ENCODE measurements at places on chromosomes 1 and 21. TPM values are rescaled to one million over a fixed set of nuclear protein-coding genes. Genes with fewer than 3 reads are reported as not detected.

The FAM167B gene
- 0.47 TPM for total RNA-seq

The RGS13 gene
- 0.64 TPM for total RNA-seq

The NPHS2 gene
- not detected for total RNA-seq

The RIMS3 gene
- 0.62 TPM for total RNA-seq

The FCRL4 gene
- total RNA-seq = not detected

The CYP4A22 gene
- total RNA-seq = not detected

The B3GALNT2 gene
- 25.9 TPM for total RNA-seq

The ZMYND12 gene
- total RNA-seq = not detected

The FMOD gene
- not detected for total RNA-seq

The CD84 gene
- total RNA-seq = 13.4 TPM

The PODN gene
- not detected for total RNA-seq

GRCh38 chr21:39098696-39099200 is 84.5 kb downstream of the PSMG1 start:
- peaks cover 1% of the 10 kb centered on the region for H3K4me1 ChIP-seq
- no peak overlapping the region for H3K27ac ChIP-seq
- H3K4me3 ChIP-seq = no peak overlapping the region
- peaks cover 12% of the 10 kb centered on the region for H3K27me3 ChIP-seq
- DNase-seq = no peak

DNA sequence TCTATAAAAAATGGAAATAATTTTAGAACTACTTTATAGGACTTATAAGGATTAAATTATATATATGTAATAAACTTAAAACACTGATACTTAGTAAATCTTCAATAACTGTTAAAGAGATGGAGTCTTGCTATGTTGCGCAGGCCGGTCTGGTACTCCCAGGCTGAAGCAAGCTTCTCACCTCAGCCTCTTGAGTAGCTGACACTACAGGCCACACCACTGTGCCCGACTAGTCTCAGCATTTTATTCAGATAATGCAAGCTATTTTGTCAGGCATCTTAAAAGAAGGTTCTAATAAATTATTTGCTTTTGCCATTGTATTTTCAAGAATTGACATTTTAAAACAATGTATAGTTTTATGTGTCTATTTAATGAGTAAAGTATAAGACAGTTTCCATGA is 20.8 kb downstream of the CNST start:
- no peak overlapping the region for H3K4me3 ChIP-seq
- H3K4me1 ChIP-seq = peaks cover 33% of the 10 kb centered on the region
- no peak for DNase-seq
- no peaks in the 10 kb centered on the region for H3K36me3 ChIP-seq

GRCh38 chr21:18251065-18251464 is 6.4 kb downstream of the CHODL start:
- H3K4me3 ChIP-seq = no peak overlapping the region
- no peak for DNase-seq
- H3K27ac ChIP-seq = no peak overlapping the region
- no peaks in the 10 kb centered on the region for H3K4me1 ChIP-seq

DNA sequence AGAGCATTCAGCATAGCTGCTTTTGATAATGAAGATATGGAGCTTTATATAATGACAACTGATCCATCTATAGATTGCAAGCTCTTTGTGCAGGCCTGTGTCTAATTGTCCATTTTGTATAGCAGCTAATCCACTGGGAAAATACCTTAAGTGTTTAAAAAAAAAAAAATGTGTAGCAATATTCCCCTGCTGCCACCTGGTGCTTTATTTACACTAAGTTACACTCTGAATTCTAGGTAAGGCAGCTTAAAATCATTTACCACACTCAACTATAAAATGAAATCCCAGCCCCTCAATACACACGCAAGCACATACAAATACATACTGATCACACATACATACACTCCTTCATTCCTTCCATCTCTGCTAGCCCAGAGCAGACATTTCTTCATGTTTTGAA is 49.1 kb upstream of the BCL9 start:
- DNase-seq = no peak
- H3K4me1 ChIP-seq = no peaks in the 10 kb centered on the region
- no peaks in the 10 kb centered on the region for H3K36me3 ChIP-seq
- H3K27ac ChIP-seq = no peak overlapping the region

- H3K4me3 ChIP-seq = no peak overlapping the region
- no peaks in the 10 kb centered on the region for H3K4me1 ChIP-seq
- H3K27me3 ChIP-seq = no peaks in the 10 kb centered on the region
Measured at GRCh38 chr1:106727171-106727570, 329.3 kb upstream of the PRMT6 start.

GRCh38 chr1:212077028-212077427 is 41.5 kb downstream of the DTL start:
- no peak for DNase-seq

DNA sequence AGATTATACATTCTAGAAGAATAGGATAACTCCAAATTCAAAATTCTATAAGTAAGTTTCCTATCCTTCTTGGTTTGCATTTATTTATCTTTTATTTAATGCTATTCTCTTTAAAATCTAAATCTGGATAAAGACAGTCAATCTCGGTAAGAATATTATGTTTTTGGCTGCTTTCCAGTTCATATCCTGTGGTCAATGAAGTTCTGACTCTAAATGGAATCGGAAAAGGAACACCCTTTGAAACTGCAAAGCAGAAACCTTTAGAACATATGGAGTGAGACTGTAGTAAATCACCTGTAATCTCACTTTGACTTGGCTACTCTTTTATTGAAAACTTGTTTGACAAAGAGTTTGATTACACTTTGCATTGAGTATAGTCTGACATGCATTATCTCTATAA is 85.2 kb downstream of the KIFAP3 start:
- H3K4me1 ChIP-seq = no peaks in the 10 kb centered on the region
- H3K36me3 ChIP-seq = no peaks in the 10 kb centered on the region
- no peaks in the 10 kb centered on the region for H3K27me3 ChIP-seq

DNA sequence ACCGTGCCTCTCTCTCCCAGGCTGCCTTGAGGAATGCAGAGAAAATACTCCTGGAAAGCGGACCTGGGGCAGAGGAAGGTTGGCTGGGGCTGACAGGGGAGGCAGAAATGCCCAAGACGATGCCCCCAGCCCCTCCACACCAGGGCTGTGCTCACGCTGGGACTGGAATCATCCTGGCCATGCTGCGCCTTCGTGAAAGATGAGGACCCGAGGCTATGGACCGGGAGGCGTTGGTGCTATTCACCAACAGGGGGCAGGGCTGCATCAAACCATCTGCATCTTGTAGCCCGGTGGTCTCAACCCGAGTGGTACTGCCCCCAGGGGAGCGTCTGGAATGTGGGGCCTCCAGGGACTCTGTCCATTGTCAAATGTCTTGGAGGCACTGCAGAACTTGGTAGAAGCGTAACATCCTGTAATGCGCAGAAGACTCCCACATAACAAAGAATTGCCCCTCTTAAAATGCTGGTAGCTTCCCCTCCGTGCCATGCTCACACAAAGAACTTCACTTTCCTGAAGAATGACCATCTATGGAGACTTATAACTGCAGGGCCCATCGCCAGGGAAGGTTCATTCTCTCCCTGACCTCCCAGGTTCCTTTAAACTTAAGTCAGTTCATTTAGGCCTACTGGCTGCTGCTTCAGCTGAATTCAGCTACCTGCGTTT is 251.2 kb downstream of the RRAGC start:
- H3K4me3 ChIP-seq = no peak overlapping the region
- no peak for DNase-seq
- no peaks in the 10 kb centered on the region for H3K36me3 ChIP-seq
- H3K27me3 ChIP-seq = peaks cover 8% of the 10 kb centered on the region

DNA sequence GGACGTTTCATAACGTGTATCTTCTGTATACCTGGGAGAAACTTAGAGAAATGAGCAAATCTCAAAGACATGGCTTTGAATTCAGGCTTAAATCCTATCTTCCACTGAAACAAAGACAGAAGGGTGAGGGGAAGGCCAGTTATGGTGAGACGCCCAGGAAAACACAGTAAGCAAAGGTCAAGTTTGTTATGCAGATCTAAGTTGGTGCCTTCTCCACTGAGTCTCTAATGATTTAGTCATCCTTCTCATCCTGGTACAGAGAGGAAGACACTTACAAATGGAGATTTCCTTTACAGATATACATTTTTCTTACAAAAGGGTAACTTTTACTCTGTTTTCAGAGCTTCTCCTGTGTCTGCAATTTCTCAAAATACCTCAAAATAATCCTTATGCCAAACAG is 64.4 kb downstream of the MAP3K7CL start:
- H3K36me3 ChIP-seq = peaks cover 13% of the 10 kb centered on the region
- H3K27me3 ChIP-seq = peaks cover 16% of the 10 kb centered on the region
- H3K4me1 ChIP-seq = peaks cover 21% of the 10 kb centered on the region
- no peak overlapping the region for H3K4me3 ChIP-seq

GRCh38 chr1:64472805-64473204 is 2.9 kb downstream of the CACHD1 start:
- no peak overlapping the region for H3K27ac ChIP-seq
- H3K4me1 ChIP-seq = peaks cover 15% of the 10 kb centered on the region
- H3K36me3 ChIP-seq = peaks cover 11% of the 10 kb centered on the region
- no peak for DNase-seq
- no peak overlapping the region for H3K4me3 ChIP-seq
- H3K27me3 ChIP-seq = peaks cover 52% of the 10 kb centered on the region

DNA sequence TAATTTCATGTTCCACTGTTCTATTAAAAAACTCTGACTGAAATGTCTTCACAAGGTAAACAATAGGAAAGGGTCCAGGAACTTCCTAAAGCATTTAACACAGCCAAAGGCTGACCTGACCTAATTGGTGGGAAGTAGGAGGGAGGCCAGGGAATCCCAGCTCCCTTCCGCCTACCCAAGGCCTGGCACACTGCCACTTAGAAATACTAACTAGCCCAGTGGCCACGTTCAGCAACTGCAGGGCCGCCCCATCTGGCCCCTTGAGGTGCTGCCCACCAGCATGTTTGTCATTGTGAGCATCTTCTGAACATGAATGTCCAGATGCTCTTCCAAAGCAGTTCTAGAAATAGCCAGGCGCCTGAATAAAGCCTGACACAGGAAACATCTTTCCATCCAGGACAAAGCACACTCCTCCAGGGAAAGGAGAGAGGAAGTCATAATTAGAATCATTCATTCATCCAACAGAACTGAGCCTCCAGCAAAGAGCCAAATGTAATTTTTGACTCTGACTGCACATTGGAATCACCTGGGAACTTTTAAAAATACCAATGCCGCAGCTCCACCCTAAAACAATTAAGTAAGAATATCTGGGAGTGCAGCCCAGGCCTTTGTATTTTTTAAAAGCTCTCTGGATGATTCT is 44.6 kb upstream of the BCL9 start:
- H3K4me3 ChIP-seq = no peak overlapping the region
- H3K27ac ChIP-seq = no peak overlapping the region
- no peaks in the 10 kb centered on the region for H3K36me3 ChIP-seq
- DNase-seq = no peak
- no peaks in the 10 kb centered on the region for H3K4me1 ChIP-seq

DNA sequence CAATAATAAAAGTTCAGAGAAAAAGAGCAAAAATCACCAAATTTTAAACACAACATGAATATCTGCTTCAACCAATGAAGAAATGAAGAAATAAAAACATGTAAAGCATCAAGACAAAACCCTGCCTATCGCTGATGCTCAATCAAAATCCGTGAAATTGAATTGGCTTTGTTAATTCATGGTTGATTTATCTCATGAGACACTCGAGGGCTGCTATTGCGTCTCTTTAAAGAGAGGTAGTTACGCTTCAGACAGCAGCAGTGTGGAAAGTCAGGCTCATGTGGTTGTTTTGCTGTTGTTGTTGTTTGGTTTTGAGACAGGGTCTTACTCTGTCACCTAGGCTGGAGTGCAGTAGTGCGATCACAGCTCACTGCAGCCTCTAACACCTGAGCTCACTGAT is 65.5 kb upstream of the RGS7 start:
- H3K4me1 ChIP-seq = peaks cover 4% of the 10 kb centered on the region
- no peak overlapping the region for H3K27ac ChIP-seq
- H3K4me3 ChIP-seq = no peak overlapping the region
- H3K36me3 ChIP-seq = peaks cover 4% of the 10 kb centered on the region
